ENCODE measurements at places on chromosomes 7 and 10.

DNA sequence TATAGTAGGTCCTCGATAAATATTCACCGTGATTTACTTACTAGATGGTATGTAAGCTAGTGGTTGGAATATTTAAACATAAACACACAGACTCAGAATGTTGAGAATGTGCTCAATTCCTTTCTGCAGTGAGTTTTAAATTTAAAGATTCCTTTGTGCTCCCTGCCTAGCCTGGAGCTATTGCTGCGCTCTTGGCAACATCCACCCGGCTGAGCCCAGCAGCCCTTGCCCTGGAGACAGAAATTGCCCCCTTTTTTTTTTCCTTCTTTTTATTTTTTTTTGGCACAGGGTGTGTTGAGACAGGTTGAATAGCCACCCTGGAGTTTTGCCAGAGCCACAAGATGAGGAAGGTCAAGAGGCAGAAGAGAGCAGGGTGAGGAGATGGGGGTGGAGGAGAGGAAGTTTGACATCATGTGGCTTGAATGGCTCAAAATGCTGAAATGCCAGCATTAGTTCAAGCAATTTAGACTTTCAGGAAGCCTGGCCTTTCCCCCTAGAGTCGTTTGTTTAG is 180.8 kb downstream of the PRKCQ start:
- DNase-seq: no peak

DNA sequence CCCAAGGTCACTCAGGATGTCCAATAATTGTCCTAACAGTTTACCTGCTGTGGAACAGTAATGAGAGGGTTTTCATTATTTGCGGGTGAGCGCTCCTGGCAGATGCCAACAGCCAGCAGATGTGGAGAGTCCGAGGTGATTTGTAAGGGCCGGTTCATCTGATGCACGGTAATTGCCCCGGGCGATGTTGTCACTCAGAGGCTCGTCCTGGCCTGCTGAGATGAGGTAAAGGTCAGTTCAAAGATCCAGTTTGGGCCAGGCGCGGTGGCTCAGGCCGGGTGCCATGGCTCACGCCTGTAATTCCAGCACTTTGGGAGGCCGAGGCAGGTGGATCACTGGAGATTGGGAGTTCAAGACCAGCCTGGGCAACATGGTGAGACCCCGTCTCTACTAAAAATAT is 16.9 kb downstream of the LHPP start:
- DNase-seq: no peak

- no peak for DNase-seq
These were observed 2.5 kb upstream of the UPK3B start for GRCh38 chr7:76507723-76508406.

GRCh38 chr10:12396567-12396966 is 47.2 kb downstream of the CAMK1D start:
- DNase-seq: no peak

DNA sequence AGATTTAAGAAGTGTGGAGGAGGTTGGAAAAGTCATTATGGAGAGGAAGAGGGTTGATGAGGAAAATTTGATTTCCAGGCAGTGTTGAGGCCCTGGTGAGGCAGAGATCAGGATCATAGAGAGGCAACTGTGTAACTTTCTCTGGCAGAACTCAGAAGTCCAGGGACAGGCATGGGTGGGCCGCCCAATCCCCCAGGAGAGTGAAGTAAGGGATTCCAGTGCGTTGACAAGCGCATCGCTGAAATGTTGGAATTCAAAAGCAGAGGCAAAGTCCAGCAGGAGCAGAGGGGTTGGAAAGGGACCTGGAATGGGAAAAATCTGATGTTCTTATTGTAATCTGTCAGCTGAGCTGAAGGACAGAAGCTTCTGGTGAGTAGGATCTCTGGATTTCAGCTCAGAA is 207.3 kb downstream of the FAM107B start:
- DNase-seq: no peak

GRCh38 chr7:140231771-140232491 is 55.1 kb upstream of the KDM7A start:
- DNase-seq: no peak
